Right forelimb (tissue), 1 donor: ENCODE measurements at places on chromosomes 2 and 18.

GRCh38 chr2:216081012-216081411, 597 bp downstream of the PECR start:
- no peak for DNase-seq

DNA sequence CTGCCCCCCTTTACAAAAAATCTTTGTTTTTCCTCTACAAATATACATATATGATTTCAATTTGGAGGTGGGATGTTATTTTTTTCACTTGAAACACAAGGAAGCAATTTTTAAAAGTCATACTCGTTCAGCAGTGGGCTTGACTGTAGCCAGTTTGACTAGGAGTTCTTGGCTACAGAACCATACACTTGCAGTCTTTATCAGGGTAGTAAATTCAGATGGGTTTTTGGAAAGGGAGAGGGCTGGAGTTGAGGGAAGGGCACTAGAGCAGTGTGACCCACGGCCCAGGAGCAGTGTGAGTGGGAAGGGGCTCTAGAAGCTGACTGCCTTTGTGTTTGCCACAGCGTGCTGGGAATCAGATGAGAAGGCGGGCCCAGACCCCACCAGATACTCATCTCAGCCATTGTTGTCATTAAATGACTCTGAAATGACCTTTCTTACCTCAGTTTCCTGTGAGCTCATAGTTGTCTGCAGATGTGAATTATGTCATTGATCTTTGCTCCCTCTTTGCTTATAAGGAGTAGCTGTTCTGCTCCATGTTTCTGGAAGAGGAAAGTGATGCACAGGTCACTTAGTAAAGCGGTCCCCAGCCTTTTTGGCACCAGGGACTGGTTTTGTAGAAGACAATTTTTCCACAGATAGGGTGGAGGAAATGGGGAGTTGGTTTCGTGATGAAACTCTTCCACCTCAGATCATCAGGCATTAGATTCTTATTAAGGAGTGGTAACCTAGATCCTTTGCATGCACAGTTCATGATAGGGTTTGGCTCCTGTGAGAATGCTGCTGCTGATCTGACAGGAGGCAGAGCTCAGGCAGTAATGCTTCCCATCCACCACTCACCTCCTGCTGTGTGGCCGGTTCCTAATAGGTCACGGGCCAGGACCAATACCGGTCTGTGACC, 116.8 kb downstream of the SPTBN1 start:
- no peak for DNase-seq

DNA sequence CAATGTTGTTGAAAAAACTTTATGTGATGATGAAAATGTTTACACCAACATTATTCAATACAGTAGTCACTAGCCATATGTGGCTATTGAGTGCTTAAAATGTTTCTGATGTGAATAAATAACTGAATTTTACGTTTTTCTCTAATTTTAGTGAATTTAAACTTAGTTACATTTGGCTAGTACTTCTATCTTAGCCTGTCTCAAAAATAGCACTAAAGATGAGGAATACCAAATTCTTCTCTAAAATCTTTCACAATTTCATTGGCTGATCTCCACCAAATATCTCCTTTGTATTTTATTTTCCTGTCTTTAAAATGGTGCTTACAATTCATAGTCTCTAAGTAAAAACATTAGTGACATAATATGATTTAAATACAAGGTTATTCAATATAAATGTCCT, 83.7 kb upstream of the RND3 start:
- DNase-seq, result no peak

GRCh38 chr2:186195696-186196095, 290.4 kb upstream of the ZC3H15 start:
- DNase-seq, result no peak

DNA sequence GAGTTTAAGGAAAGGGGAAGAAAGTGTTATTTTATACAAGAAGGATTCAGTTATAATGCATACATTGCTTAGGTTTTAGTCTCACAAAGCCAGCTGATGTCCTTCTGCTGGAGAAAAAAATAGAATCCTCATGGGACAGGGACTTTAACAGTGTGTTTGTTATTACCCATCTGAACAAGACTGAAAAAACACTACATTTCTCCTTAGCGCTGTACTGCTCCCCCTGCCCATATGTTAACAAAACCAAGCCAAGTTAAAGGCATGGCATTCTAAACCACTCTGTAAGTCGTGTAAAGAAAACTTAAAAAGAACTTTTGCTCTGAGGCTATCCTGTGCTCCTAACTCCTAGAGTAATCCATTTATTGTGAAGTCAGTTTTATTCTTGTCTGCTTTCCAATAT, 102.6 kb upstream of the NYAP2 start:
- no peak for DNase-seq

DNA sequence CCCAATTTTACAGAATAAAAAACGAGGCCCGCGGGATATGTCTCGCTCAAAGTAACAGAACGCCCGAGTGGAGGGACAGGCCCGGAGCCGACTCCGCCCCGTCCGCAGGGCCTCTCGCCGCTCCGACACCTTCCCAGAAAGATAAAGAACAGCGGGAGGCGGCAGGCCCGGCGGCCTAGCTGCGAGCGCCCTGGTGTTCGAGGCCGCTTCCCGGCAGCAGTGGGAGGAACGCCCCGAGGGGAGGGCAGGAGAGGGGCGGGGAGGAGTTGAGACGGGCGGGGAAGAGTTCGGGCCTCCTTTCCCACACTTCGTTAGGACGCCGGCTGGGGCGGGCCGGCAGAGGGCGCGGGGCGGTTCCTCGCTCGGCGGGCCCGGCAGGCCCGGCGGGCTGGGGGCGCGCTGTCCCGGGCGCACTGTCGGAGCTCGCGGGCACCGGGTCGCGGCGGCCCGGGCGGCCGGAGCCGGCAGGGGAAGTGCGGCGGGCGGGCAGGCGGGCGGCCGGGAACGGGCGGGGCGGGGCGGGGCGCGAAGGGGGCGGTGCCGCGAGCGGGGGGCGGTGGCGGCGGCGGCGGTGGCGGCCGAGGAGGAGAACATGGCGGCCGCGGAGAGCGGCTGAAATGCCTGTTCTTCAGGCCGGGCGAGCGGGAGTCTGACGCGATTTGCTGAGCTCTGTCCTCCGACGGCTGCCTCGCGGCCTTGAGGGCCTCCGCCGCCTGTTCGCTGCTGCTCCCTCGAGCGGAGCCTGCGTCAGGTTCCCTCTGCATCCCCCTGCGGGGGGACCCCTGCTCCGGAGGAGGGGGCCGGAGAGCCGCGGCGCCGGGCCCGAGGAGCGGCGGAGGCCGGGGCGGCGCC, at the start of gene NCOA1:
NCOA1 (plus strand) TSS at position 565 of the 852 bp plus-strand sequence. CDS start 167,424 bp downstream, outside the sequence.
- DNase-seq, result peak; percentile 96

- DNase-seq, result no peak
Observed at GRCh38 chr2:37552339-37552738, 119.1 kb downstream of the CDC42EP3 start.

GRCh38 chr18:51107598-51108305, 77.7 kb downstream of the SMAD4 start:
- no peak for DNase-seq

- no peak for DNase-seq
Observed at GRCh38 chr2:230891509-230891908, 26.8 kb downstream of the ITM2C start.

DNA sequence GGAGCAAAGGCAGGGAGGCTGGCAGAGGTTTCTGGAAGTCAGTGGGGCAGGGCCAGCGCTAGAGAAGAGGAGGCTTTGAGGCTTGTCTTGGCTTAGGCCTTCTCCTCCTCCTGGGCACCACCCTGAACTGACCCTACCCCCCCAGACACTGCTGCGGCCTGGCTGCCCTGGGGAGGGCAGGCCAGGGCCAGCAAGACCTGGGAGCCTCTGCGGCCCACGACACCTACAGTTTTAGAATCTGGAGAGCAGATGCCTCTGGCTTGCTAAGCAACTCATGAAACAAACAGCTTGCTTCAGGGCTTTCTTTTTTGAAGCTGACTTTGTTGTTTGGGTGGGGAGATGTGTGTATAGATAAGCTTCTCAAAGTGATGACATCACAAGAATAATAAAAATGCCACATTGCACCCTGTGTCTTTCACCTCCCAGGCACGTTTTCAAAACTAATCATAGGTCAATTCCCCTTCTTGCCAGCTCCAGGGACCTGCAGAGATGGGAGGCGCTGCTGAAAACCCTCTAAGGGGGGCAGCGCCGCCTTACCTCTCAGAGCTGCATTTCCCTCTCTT, 46.2 kb upstream of the SMAD7 start:
- no peak for DNase-seq

GRCh38 chr18:75107196-75107930, 101.6 kb downstream of the PTGR3 start:
- no peak for DNase-seq

GRCh38 chr2:122660786-122661634, 905.6 kb downstream of the TSN start:
- no peak for DNase-seq

DNA sequence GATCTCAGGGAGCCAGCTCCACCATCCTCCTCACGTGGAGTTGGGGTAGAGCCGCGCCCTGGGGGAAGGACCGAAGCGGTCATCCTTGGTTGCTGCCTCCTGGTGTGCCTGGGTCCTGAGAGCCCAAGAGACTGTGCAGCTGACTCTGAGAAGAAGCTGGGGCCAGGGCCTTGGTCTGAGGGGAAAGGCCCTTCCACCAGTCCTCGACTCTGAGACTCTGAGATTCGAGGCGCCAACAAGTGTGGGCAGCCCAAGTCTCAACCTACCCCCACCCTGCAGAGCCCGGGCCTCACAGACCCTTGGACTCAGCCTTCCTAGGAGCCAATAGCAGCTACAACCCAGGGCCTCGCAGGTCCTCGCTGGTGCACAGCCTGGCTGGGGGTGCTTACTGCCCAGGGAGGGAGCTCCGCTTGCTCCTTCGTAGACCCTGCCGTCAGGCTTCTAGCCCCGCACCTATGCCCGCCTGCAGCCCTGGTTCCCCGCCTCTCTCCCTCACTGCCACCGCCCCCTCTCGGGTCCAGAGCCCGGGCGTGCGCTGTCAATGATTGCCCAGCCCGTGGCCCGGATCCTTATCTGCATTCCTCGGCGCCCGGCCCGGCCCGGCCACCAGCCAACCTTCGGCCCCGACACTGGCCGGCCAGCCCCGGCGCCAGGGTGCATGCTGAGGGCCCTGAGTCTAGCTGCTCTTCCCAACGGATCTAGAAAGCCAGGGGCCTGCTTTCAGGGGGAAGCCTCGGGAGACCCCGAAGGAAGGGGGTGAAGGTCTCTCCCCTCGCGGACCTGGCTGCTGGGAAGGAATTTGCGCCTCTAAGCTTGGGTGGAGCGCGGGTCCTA, 2.0 kb downstream of the IHH start:
- peak; percentile 47 for DNase-seq

GRCh38 chr2:162113776-162114168, 38.3 kb downstream of the GCG start:
- no peak for DNase-seq

GRCh38 chr2:111905990-111906735, 7.8 kb downstream of the MERTK start:
- DNase-seq, result no peak

- no peak for DNase-seq
Observed at GRCh38 chr2:14650066-14650465, 17.5 kb downstream of the LRATD1 start.

GRCh38 chr18:56323673-56324072, 314.7 kb downstream of the TXNL1 start:
- DNase-seq, result no peak

DNA sequence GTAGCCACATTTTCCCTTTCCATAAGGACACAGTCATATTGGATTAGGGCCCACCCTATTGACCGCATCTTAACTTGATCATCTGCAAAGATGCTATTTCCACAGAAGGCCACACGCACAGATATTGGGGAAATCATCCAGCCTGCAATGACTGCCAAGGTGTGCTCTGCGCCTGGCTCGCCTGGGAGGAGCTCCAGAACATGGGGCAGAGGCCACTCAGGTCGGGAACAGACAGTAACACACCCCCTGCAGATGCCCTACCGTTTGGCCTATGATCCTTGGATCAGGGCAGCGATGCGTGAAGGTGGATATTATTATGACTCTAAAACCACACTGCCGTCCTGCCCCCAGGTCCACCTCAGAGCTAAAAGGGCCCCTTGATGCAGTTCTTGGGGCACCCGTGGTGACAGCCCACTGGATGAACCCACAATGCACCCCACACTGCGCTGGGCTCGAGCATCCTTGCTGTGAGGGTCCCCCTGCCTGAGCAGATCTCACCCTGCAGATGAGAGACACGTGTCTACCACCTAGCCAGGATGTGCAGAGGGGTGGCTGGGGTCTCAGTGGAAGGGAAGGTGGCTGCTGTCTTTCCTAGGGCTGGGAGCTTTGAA, 72.9 kb upstream of the ZNF516 start:
- DNase-seq, result no peak

DNA sequence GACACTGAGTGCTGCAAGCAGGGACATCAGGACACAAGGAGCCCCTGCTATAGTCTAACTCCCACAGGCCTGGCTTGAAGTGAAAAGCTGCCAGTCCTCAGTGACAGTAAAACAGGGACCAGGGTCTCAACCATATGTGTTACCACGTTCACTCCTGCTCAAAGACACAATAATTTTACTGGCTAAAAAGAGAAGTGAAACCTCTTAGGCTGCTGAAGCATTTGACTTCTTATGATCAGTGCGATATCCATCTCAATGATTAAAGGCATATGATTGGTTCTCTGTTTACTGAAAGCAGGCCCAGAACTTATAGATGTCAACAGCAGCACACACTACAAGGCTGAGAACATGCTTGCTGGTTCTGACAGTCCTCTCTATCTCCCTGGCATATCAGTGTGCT, 129.8 kb upstream of the LMAN1 start:
- DNase-seq, result no peak

DNA sequence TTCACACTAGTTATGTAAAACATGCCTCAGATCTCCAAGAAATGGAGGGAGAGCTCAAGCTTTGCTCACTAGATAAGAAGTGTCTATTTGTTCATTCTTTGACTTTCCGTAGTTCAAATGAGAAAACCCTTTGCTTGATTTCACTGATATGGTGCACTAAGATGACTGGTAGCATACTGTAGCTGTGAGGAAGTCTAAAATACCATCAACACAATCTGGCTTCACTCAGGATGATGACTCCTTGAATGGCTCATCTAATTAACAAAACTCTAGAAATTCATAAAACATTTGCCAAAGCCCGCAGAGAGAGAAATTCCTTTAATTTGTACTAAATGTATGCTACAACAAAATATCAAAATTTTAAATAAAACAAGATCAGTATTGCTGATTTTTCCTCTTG, 152.8 kb upstream of the STK17B start:
- no peak for DNase-seq

GRCh38 chr2:190879474-190880377, 895 bp upstream of the GLS start:
- DNase-seq, result no peak

- no peak for DNase-seq
Observed at GRCh38 chr2:19140463-19141208, 217.8 kb downstream of the OSR1 start.

DNA sequence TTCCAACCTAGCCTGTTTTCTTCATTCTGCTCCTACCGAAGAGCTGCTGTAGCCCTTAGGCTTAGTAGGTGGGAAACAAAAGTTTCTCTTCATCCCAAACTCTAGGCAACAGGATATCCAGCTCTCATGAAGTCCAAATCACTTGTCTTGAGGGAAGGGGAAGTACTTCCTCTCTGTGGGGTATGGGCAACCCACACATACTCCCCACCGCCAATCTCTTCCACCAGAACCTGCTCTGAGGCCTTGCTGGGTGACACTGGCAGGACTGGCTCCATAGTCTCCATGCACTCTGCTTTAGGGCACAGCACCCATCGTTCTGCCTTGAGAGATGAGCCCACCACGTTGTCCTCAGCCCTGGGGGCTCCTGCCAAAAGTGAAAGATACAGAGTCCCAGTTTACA, 173.0 kb downstream of the NCK2 start:
- no peak for DNase-seq
